ENCODE measurements at places on chromosomes 5 and 9.
A peak's percentile ranks its signal among the peaks of the same experiment; 100 is the strongest.

DNA sequence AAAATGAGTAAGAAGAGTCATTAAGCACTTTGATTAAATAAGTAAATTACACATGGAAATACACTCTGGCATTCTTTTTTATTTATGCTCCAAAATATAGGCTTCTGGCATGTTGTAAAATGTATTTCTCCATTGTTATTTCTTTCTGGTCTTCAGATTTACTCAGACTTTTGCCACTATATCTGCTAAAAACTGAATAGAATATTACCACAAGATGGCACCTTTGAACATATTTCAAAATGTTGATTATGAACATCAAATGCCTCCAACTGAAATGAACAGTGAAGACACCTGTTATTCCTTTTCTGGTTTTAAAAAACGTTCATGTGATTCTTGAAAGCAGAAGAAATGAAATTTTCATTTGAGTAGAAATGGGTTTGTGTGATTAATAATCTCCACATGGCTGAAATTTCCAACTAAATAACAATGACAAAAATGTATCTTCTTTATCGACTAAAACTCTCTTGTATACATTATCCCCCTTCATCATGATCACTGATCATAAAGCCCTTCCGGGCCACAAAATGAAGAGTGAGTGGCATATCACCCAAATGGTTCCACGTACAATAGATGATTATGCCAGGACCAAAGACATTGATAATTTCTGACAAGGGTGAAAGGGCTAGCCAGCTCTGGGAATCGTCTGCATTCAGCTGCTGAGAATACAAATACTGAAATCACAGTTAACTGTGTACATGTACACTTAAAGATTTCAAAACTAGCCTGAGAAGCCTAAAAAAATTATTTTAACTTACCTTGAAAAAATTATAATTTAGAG, 23.8 kb downstream of the TYRP1 start:
- no peak for DNase-seq

- DNase-seq, result no peak
These were observed 259.9 kb upstream of the RASA1 start for GRCh38 chr5:87007737-87008136.

DNA sequence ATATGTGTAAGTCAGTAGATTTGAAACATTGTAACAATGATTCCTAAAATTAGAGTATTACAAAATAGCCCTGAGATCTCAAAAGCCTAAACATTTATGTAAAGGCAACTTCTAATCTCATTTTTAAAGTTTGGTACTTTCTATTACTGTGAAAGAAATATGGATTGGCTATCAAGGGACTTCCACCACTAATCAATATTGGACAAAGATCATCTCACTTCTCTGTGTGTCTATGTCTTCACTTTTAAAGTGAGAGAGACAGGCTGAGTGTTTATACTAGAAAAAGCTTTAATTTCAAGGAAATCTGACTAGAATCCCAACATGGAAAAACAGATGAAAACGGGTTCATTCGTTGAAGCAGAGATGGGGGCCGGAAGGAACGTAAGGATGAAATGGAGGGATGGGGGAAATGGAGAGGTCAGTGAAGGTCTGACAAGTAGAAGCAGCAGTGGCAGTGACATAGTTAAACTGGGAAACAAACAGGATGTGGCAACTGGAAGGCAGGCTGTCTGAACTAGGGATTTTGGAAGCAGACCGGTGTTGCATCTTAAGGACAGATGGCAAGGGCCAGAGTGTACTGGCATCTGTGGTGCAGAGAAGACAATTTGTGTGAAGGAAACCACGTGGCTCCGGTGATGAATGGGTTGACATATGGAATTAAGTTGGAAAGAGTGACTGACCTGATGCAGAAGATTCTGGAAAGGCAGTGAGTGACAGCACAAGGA, 60.8 kb downstream of the PDE4D start:
- no peak for DNase-seq

DNA sequence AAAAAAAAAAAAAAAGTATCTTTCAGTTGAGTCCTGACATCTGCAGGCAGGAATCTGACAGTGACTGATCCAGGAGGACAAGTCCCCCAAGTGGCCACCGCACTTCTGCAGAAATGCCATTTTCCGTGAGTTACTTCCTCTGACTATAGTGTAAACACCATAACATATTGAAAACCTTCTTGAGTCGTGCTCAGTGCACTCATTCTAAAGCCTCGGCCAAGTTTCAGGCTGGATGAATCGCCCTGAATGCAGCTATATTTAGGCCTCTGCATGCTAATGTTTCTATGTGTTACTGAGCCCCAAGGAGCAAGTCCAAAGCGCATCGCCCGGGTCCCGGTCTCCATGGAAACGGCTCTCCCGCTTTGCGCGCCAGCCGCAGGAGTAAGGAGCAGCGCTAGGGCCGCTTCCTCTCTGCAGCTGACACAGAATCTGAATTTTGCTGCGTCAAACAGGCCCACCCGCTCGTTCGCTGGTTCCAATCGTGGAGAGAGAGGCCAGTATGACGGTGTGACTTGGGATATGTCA, 335.4 kb downstream of the MSX2 start:
- no peak for DNase-seq

DNA sequence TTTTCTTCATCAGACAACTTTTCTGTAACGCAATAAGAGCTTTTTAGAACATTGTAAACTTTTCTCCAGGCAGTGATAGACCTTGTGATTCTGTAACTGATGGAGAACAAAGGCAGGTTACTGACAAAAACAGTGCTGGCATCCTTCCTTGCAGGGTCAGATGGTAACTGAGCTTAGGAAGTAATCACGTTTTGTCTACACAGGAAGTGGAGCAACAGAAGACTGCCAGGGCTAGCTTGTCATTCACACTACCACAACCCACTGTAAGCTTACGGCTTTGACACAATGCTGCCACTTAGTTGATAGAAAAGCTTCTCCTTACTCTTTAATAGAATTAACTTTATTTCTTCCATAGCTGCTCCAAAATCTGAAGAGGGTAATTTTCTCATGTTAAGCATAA, 46.8 kb downstream of the FBN2 start:
- DNase-seq, result no peak

- DNase-seq, result no peak
These were observed 268.3 kb downstream of the PBX3 start for GRCh38 chr9:126015424-126015823.

DNA sequence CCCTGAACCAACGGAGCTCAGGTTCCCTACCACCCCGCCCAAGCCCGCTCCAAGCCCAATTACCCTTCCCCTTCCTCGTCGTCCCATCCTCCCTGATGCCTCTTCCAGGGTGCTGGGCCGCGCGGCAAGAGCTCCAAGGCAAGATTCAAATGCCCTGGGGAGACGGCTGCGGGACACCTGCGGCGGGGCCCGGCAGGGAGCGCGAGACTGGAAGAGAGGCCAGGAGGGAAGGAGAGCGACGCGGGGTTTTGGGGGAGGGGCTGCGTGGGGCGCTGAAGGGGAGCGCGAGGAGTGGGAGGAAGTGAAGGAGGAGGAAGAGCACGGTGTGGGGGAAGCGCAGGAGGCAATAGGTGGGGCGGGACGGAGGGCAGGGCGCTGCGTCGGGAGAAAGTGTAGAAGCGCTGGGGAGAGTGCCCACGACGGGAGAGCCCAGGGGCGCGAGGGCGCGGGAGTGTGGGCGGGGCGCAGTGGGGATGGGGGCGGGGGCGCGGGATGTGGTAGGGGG, 975 bp upstream of the NXNL2 start:
- no peak for DNase-seq

DNA sequence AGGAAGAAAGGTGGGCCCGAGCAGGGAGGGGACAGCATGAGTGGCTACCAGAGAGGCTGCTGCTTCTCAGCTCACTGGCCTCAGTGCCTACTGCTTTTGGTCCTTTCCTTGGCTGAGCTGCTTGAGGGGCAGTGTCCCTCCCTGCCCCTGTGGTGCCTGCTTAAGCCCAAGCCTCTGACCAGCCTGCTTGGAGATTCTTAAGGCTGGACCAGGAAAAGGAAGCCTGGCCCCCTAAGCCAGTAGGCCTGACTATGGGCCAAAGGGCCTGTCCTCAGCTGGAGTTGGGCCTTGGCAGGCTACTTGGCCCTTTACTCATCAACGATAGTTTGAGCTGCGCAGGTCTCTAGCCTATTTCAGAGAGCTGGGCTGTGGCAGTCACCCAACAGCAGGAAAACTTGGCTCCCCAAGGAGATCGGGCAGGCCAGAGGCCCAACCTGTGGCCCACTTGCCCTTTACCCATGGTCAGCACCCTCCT, 24.9 kb downstream of the TCF7 start:
- no peak for DNase-seq

GRCh38 chr9:120610975-120611689, 31.2 kb upstream of the CDK5RAP2 start:
- no peak for DNase-seq

- DNase-seq, result no peak
These were observed 26.0 kb downstream of the GAS1 start for GRCh38 chr9:86921151-86921923.

DNA sequence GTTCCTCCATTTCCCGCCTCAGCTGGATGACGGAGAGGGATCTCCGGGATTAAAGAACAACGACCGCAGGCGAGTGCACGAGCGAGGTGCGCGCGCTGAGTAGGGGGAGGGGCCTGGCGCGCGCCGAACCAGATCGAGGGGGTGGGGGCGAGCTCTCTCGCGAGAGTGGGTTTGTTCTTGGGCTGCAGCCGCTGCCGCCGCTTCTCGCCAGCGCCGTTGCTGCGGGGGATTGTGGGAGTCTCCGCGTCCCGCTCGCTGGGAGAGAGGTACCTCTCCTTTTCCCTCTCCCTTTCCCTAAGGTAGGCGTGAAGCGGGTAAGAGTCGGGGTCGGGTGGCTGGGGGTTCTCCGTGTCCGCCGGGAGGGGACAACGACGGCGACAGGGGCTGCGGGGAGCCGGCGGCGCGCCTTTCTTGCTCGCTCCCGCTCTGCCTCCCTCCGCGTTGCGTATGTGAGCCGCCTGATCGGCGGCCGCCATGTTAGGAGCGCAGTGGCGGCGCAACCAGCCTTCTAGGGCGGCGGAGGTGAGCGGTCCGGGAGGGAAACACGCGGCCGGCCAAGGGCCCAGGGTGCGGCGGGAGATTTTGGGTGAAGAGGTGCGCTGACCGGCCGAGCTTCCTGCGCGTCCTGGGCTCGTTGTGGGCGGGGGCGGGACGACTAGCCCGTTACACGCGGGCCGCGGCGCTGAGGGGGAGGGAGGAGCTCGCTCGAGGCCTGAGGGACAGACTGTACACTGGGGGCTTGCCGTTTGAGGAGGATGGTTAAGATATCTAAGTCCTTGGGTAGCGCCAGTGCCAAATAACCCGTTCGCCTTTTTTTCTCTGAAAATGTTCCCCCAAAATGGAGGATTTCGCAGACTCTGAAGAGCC, at the start of gene MATR3:
Gene MATR3 (plus strand): TSS at position 234 of the 867 bp plus-strand sequence. CDS start 13,676 bp downstream, outside the sequence.
- DNase-seq, result peak; percentile 79

GRCh38 chr5:158464383-158464782, 605.4 kb upstream of the CLINT1 start:
- no peak for DNase-seq
